ENCODE measurements at places on chromosomes 4 and X. TPM values are rescaled to one million over a fixed set of nuclear protein-coding genes. Genes with fewer than 3 reads are reported as not detected.

DNA sequence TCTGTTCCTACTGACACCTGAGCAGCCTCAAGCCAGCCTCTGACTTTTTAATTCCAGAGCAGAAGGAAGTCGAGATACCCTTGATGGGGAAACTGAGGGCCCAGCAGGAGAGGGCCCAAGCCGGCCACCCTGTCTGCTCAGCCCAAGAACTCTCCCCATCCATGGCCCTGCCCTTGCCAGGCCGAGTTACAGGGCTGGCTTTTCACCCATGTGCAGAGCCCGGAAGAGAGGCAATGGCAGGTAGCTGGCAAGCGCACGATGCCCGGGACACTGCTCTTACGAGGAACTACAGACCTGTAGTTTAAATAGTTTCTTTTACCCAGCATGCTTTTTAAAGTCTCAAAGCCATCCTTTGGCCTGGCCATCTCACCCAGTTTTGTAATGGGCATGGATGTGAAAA lies 79.9 kb downstream of the MTMR1 start:
- no peak for DNase-seq

- DNase-seq, result no peak
These were observed 385.9 kb upstream of the NOCT start for GRCh38 chr4:138629669-138630068.

DNA sequence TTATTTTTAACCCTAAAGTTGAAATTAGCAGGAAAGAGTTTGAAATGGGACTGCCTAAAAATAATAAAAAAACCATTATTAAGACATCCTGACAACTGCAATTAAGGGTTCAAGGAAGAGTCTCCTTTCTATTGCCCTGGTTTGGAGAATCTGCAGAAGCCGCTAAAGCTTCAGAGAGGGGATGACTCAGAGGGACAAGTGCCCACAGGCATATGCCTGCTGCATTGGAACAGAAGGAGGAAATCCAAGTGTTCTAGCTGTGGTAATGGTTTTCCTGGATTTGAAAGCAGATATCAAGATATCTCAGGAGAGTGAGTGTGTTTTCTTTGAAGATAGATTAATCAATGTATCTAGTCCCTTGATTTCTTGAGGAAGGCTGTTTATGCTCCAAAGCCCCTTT lies 235.1 kb upstream of the TAPT1 start:
- peak; percentile 75 for DNase-seq

DNA sequence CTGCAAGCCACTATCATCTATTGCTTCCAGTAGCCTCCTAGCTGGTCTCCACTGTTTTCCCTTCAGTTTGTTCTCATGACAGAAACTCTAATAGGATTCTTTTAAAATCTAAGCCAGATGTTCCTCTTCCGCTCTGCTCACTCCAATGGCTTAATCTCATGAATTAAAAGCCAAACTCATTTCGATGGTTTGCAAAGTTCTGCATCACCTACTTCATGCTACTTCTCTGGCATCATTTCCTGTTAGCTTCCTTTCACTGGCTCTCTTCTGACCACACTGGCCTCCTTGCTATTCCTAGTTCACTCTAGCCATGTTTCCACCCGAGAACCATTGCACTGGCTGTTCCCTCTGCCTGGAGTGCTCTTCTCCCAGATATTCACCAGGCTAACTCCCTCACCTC lies 102.0 kb upstream of the LSM6 start:
- no peak for DNase-seq

- no peak for DNase-seq
These were observed 38.2 kb downstream of the GLUD2 start for GRCh38 chrX:121085612-121086010.

- no peak for DNase-seq
These were observed 142.5 kb downstream of the COL4A5 start for GRCh38 chrX:108582151-108582550.

DNA sequence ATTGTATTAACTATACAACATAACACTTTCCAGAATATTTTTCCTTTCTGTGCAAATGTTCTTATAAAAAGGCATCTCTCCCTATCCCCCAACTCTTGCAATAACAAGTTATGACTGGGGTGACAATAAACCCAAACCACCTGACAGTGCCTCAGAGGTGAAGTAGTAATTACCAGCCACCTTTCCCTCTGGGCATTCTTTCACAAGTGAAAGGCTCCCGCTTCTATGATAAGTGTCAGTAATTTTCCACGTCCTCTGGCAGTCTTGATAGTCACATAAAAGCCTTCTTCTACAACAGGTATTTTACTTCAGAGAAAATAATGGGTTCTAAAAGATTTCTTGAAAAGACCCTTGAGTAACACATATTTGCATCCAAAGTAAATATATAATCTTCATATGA lies 82.7 kb downstream of the MANBA start:
- no peak for DNase-seq

- DNase-seq, result peak; percentile 74
These were observed at the start of gene RBM47 for GRCh38 chr4:40629401-40630334. Gene RBM47 (minus strand): TSS chr4:40629864. CDS start chr4:40438893, 190,971 bp downstream.

DNA sequence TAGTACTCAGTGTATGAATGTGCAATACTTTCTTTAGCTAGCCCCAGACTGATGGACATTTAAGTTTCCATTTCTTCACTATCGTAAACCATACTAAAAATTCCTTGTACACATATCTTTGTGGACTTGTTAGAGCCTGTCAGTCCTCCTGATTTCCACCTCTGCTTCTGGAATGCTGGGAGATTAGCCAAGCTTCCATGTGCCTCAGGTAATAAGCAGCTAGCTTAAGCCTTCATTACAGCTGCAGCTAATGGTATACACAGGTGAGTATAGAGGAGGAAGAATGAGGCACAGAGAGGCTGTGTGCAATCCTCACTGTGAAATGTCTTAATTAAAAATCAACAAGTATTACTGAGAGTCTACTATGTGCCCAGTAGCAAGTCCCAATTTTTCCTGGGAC lies 9.8 kb downstream of the SMIM9 start:
- DNase-seq, result no peak

DNA sequence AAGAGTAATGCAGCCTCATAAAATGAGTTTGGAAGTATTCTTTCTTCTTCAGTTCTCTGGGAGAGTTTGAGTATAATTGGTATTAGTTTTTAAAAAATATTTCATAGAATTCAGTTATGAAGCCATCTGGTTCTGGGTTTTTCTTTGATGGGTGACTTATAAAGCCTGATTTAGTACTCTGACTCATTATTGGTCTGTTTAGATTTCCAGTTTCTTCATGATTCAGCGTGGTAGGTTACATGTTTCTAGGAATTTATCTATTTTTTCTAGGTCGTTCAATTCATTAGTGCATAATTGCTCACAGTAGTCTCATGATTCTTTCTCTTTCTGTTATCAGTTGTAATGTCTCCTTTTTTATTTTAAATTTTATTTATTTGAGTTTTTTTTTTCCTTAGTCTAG lies 111.2 kb downstream of the CEP44 start:
- peak; percentile 64 for DNase-seq

DNA sequence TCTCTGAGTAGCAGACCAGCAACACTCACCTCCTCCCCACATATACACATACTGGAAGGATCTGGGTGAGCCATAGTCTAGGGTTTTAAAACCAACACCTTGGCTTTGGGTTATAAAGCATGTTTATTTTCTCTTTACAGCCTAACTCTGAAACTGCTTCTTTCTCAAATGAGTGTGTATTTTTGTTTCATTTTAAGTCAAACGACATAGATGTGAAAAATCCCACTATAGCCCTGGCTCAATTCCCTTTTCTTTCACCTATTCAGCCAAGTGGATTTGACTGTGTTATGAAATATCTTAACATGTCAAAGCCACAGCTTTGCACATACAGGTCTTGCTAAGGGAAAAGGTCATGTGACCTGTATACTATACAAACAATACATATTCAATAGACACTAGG lies 13.8 kb downstream of the NEXMIF start:
- no peak for DNase-seq

DNA sequence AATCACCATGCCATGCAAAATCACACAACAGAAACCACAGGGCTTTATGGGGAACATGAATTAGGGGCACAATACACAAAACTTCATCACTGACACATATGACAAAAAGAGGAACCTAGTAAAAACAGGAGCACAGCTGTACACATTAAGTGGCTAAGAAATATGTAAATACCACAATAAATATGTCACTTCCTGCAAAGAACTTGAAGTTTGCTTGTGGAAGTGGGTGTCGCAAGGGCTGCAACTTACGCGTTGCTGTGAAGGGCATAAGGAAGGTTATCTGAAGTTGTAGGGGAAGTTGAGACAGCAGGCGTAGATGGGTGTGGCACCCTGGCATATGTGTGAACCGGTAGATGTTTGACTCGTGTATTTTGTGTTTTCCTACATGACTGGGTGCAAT lies 42.4 kb downstream of the CLCN4 start:
- no peak for DNase-seq

- peak; percentile 48 for DNase-seq
These were observed 12.2 kb upstream of the MTMR1 start for GRCh38 chrX:150680974-150681373.

DNA sequence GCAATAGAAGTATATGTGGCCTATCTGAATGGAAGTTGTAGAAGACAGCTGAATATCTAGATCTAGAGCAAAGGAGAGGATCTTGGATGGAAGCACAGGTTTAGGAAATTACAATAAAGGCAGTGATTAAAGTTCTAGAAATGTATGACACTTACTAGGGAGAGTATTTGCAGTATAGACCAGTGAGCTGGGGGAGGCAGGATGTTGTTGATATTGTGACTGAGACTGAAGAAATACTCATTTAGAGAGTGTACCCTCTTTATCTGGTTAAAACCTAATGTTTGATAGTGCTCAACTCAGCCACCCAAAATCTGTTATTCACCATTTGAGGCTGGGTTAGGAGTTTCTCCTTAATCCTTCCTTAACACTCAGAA lies 439.5 kb downstream of the GRXCR1 start:
- no peak for DNase-seq

Gene PPARGC1A
- total RNA-seq, result 3.6 TPM

Gene LNX1
- total RNA-seq, result 0.39 TPM

Gene GJB1
- not detected for total RNA-seq

Gene PABPC5
- total RNA-seq, result 0.17 TPM

Gene ATP8A1
- 0.81 TPM for total RNA-seq

Gene PPP2R3B
- 5.5 TPM for total RNA-seq

Gene VCX3B
- total RNA-seq, result 0.62 TPM

Measured in M059J (cell line).